ENCODE measurements at places on chromosomes 3 and 15.

DNA sequence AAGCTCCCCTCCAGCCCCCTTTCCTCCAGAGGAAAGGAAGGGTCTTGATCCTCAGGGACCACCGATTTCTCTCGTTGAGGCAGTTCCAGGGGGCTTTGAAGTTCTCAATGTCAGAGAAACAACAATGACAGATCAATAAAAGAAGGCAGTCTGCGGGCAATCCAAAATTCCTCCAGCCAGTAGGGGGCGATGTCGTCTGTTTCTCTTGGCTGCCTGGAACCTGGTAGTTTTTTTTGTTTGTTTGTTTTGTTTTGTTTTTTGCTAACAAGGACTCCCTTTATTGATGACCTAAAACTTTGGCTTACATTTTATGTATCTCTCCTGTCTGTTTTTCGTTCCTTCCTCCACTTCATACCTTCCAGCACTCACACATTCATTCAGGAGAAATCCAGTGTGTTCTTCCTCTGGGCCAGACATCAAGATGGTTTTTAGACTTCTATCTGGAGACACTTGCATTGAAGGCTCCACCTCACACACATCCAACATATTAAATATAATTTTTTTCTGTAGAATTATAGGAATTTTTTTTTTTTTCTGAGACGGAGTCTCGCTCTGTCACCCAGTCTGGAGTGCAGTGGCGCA lies 276.6 kb downstream of the RPLP1 start:
- peak; percentile 43 for DNase-seq

DNA sequence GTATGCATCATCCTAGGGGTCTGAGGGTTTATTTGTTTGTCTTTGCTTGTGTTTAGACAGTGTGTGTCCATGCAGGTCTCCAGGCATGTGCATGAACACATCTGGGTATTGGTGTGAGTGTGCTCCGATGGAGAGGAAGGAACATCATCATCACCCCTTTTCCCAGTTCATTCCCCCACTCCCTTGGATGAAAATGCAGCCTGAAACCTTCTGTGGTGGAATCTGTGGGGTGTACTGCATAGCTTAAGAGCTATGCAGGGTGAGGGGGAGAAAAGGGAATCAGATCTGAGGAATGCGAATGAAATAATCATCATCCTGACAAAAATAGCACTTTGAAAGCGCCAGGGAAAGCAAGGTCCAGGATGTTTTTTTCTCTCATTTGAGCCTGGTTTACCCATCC lies 520.1 kb downstream of the NTRK3 start:
- DNase-seq: peak; percentile 29

GRCh38 chr15:33395321-33395720 lies 84.6 kb downstream of the RYR3 start:
- DNase-seq: no peak

DNA sequence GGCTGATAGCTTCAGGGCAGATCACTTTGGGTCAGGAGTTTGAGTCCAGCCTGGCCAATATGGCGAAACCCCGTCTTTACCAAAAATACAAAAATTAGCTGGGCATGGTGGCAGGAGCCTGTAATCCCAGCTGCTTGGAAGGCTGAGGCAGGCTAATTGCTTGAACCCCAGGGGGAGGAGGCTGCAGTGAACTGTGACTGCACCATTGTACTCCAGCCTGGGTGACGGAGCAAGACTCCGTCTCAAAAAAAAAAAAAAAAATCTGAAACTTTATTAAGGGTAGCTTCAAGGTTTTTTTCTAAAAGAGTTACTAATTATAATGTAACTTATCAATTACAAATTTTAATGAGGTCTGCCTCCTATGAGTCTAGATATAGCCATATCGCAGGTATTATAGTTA lies 5.1 kb downstream of the NECTIN3 start:
- no peak for DNase-seq

All from AG08395 (cell line).